A172 (cell line): ENCODE measurements at places on chromosomes 4 and X. TPM values are rescaled to one million over a fixed set of nuclear protein-coding genes. Genes with fewer than 3 reads are reported as not detected.

GRCh38 chrX:68506649-68507048 is 7.8 kb downstream of the YIPF6 start:
- DNase-seq = no peak

- no peak for DNase-seq
Observed at GRCh38 chr4:82217986-82218715, 155.6 kb downstream of the HNRNPD start.

DNA sequence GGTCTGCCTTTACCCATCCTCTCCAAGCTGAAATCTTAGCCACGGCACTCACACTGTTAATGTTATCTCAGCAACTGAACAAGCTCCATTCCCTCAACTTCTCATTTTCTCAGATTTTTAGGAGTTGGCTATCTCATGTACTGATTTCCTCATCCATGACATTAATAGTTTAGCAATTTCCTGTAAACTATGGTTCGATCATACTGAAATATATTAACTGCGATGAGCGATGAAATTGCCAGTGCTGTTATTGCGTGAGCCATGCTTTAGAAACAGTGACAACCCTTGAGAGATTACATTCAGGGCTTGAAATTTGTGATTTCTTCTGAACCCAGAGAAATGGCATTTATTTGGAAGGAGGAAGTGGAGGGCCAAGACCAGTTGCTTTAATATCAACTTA is 223.7 kb downstream of the GPAT3 start:
- no peak for DNase-seq

DNA sequence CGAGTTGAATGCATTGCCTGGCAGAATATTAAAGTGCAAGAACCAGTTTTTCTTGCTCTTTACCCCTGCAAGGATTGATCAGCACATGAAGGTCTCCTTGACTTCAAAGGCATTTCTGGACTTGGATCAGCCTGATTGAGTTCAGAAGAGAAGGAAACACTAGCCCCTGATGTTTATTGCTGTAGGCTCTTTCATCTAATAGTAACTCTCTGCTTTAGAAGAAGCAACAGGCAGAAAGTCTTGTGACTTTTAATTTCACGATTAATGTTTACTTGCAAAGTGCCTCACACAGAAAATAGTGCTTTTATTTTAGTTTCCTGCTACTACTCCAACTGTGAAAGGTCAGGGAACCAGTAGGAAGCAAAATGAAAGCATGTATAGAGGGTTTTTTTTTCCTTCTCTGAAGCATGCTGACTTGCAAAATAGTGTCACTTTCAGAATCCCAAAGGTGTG is 69.1 kb downstream of the PCDH7 start:
- DNase-seq = no peak

GRCh38 chr4:89595125-89595789 is 241.7 kb downstream of the SNCA start:
- no peak for DNase-seq

GRCh38 chr4:177761692-177762091 is 319.5 kb upstream of the AGA start:
- no peak for DNase-seq

The KLKB1 gene
- not detected in 2 replicates for total RNA-seq

GRCh38 chrX:13897566-13897965 is 80.7 kb upstream of the GPM6B start:
- DNase-seq = no peak

- DNase-seq = no peak
Observed at GRCh38 chr4:69965628-69966027, at the start of gene CSN2. Gene CSN2 (minus strand): TSS chr4:69965728. CDS start chr4:69960995, 4,733 bp downstream.

The ENAM gene
- not detected in 2 replicates for total RNA-seq

GRCh38 chr4:147157860-147158701 is 212.4 kb upstream of the TTC29 start:
- peak; percentile 9 for DNase-seq

The FMR1NB gene
- total RNA-seq = not detected in 2 replicates

GRCh38 chr4:140126261-140126660 is 27.7 kb downstream of the MAML3 start:
- no peak for DNase-seq

DNA sequence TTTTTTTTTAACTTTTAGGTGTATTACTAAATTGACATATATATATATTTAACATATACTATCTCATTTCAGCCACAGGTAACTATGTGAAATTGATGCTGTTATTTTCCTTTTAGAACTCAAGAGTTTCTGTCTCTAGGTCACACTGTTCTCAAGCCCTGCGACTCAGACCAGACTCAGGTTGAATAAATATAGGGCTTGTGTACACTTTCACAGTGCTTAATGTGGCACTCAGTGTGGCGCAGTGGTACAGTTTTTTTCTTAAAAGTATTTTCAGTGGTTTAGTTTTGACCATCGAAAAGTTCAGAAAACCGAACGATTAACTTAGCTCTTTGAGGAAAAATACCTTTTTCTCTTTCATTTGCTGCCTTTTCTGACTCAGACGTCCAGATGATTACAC is 24.7 kb downstream of the PACRGL start:
- no peak for DNase-seq

The STK32B gene
- total RNA-seq = 0.03 and 0.10 TPM in 2 replicates

DNA sequence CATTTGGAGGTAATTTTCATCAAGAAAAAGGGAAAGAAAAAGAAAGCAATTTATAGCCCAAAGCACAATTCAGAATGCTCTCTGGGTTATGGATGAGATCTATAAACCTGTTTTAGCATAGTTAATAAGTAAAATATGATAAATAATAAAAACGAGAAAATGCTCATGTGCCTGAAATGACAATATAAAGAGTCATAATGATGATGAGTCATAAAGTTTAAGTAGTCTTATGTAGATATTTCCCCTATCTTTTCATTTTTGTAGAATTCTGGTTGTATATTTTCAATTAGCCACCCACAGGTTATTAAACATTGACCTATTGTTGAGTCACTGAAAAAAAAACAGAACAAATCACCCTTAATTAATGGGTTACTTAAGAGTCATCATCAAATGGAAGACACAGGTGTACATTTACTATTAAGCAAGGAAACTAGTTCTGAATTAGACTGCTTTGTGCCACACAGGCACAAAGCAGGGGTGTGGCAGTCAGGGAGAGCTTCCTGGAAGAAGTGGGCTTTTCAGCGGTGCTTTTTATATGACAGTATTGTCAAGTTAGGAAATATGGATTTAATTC is 29.3 kb downstream of the BEND4 start:
- no peak for DNase-seq

- no peak for DNase-seq
Observed at GRCh38 chrX:103233263-103233662, 18.4 kb downstream of the BEX4 start.

- DNase-seq = no peak
Observed at GRCh38 chr4:94160774-94161173, 46.9 kb upstream of the SMARCAD1 start.

The NAP1L2 gene
- 0.19 and 0.60 TPM in 2 replicates for total RNA-seq

- DNase-seq = no peak
Observed at GRCh38 chr4:106273831-106274230, 42.2 kb downstream of the TBCK start.

DNA sequence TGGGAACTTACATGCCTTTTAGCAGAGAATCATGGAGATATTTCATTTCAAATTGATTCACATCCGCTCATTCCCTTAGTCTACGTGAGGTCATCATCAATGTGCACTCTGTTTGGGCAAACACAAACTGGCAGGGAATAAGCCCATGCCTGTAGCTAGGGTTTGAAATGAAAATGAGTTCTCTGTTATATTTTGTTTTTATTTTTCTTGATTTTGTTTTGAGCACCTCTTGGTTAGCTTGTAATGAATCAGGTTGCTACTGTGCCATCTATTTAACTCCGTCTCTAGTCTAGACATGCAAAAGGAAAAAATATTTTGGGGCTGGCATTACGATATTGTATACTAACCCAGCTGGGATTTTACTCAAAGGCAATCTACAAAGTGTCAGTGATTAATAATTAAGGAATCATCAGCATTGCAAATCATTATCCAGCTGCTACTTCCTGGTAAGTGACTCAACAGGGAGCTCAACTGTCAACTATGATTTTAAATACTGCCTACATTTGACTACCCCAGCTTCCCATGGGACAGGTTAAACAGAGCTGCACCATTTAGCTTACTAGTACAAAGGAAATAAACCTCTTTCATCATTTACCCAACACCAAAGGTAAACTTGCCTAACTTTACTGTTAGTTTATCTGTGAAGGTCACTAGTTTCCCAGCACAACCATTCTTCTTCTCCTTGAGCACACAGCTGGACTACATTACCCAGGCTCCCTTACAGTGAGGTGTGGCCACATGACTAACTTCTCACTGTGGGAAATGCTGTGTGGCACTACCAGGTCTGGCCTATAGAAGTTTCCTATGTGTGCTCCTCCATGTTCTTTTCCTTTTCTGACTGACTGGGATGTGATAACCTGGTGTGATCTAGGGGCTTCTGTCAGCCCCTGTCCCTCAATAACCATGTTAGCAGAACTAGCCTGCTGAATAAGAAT is 21.2 kb upstream of the TRPC5OS start:
- DNase-seq = no peak

DNA sequence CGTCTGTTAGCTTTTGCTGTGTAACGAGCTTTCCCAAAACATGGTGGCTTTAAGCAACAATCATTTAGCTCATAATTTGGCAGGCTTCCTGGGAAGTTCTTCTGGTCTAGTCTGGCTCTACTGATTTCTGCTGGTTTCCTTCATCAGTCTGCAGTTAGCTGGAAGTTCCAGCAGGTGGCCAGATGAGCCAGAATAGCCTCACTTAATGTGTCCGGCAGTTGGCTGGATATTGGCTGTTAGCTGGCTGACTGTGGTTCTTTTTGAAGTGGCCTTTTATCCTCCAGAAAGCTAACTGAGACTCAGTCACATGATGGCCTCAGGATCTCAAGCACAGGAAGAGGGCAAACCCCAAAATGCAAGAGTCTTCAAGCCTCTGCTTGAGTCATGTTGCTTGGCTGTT is 34.9 kb downstream of the FTHL17 start:
- DNase-seq = peak; percentile 80
